Stimulated activated CD4-positive, alpha-beta T cell treated with anti-CD3 and anti-CD28 coated beads, Interleukin-12 subunit alpha, Interleukin-12 subunit beta, amount 100 ng/mL, for 48 hours (primary cell): ENCODE measurements at places on chromosomes 5 and 9.

DNA sequence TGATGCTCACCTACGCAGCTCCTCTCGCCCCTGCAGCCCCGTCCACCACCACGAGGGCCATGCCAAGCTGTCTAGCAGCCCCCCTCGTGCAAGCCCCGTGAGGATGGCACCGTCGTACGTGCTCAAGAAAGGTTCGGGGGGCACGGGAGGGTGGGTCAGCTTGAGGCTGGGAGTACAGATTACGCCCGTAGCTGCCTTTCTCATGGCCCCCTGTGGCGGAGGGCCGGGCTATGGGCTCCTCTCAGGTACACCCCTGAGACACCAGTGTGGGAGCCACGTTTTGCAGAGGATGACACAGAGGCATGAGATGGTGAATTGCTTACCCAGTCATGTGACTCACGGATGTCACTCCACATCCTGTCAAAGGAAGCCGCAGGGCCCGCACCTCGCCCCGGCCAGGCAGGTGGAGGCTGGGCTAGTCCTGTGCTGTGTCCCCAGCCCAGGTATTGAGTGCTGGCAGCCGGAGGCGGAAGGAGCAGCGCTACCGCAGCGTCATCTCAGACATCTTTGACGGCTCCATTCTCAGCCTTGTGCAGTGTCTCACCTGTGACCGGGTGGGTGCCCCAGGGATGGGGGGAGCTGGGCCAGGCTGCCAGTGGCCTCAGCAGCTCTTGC, 33.7 kb downstream of the USP20 start:
- peak; percentile 78 for DNase-seq

GRCh38 chr5:73552642-73553041, 12.8 kb downstream of the ANKRA2 start:
- DNase-seq: no peak

GRCh38 chr9:4792054-4792571, 631 bp upstream of the RCL1 start:
- DNase-seq: no peak

- no peak for DNase-seq
Observed at GRCh38 chr9:98856982-98857381, 49.5 kb downstream of the GALNT12 start.

GRCh38 chr5:136028782-136029742, at the start of gene TGFBI:
Gene TGFBI (plus strand): TSS chr5:136028988. CDS start chr5:136029056, 68 bp downstream.
- no peak for DNase-seq

GRCh38 chr5:95060098-95060497, 224.8 kb downstream of the MCTP1 start:
- no peak for DNase-seq

DNA sequence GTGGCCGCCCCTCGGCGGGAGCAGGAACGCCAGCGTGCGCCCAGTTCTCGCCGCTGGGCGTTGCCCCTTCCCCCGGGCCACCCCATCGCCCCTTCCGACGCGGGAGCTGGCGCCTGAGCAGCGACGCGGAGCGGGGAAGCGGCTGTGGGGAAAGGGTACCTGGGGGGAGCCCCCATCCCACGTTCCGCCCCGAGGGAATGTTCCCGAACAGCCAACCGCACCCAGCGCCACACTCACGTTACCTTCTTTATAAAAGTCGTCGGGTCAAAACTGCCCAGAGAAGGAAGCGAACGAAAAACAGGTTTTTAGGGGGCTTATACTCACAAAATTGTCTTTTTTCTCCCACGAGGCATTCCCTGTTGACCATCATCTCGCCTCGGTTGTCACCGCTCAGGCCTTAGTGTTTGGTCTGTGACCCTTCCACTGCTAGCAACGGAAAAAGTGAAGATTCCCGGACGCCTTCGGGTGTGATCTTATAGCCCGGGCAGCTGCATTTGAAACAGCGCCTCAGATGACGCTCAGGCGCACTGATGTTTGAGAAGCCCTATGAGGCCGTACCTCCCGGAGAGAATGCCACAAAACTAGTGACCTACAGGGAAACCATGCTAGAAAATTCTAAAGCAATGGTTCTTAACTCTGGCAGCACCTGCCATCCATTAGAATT, 475 bp upstream of the GOLM1 start:
- peak; percentile 8 for DNase-seq
